ENCODE measurements at places on chromosomes 6 and 20.
A peak's percentile ranks its signal among the peaks of the same experiment; 100 is the strongest.

- no peak for DNase-seq
Observed at GRCh38 chr6:10194816-10195672, 219.8 kb downstream of the TFAP2A start.

- peak; percentile 64 for DNase-seq
Observed at GRCh38 chr6:119350202-119350951, 816 bp upstream of the MAN1A1 start.

GRCh38 chr6:20583444-20583800, 49.2 kb downstream of the CDKAL1 start:
- DNase-seq, result no peak

DNA sequence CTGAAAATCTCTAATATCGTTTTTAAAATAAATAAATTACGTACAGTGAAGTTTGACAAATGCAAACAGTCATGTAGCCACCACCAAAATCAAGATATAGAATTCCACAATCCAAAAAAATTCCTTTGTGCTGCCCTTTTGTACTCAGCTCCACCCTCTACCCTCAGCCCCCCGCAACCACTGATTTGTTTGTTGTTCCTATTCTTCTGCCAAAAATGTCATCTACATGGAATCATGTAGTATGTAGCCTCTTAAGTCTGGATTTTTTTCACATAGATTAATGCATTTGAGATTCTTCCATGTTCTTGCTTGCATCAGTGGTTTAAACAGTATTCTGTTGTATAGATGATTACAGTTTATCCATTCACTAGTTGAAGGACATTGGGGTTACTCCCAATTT, 8.5 kb upstream of the REPS1 start:
- no peak for DNase-seq

- no peak for DNase-seq
Observed at GRCh38 chr6:11288065-11288464, 55.6 kb upstream of the NEDD9 start.

DNA sequence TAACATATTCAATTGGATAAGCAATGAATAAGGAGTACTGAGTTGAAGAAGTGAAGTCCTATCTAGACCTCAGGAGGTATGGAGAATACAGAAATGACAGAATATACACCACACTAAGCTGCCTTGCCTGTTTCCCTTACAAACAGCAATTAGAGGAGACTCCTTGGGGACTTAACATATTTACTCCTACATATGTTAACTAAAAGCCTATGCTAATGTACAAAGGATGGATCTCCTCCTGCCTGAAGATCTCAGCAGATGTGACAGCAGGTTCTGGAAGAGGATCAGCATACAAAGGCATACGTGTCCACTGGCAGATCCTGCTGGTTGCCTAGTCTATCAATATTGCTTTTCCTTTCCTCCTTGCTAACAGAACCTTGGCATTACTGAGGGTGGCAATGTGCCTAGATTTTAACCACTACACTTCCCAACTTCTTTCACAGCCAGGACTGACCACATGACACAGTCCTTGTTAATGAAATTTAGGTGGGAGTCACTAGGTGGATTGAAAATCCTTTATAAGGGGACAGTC, 29.6 kb downstream of the PRKN start:
- no peak for DNase-seq

DNA sequence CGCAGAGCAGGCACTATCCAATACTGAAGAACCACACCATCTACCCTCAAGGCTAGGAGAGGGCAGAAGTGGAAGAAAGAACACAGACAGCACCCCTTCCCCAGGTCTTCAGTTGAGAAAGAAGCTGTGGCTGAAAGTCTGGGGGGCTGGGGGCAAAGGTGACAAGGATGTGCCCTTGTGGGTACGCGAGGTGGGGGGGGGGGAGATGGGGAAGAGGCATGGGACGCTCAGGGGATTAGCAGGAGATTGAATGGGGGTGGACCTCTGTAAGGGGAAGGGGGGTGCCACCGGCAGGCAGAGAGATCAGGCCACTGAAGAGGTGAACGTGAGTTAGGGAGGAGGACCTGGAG, 1.1 kb downstream of the B4GALT5 start:
- no peak for DNase-seq

GRCh38 chr20:25468126-25469075, 60.9 kb downstream of the GINS1 start:
- no peak for DNase-seq

DNA sequence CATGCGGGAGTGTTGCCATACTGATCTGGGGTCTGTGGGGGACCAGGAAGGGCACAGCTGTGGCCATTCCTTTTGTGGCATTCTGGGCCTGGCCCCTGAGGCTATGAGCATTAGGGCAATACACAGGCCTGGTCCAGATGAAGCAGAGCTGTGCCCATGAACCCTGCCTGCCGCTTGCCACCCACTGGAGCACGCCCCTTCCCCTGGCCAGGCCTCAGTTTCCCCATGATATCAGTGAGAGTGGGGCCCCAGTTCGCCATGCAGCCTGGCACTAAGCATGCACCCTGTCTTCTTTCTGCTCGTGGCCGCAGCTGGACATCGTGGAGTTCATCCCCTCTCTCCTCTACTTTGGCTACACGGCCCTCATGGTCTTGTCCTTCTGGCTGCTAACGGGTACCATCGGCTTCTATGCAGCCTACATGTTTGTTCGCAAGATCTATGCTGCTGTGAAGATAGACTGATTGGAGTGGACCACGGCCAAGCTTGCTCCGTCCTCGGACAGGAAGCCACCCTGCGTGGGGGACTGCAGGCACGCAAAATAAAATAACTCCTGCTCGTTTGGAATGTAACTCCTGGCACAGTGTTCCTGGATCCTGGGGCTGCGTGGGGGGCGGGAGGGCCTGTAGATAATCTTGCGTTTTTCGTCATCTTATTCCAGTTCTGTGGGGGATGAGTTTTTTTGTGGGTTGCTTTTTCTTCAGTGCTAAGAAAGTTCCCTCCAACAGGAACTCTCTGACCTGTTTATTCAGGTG, 42.4 kb downstream of the PLAGL2 start:
- no peak for DNase-seq

DNA sequence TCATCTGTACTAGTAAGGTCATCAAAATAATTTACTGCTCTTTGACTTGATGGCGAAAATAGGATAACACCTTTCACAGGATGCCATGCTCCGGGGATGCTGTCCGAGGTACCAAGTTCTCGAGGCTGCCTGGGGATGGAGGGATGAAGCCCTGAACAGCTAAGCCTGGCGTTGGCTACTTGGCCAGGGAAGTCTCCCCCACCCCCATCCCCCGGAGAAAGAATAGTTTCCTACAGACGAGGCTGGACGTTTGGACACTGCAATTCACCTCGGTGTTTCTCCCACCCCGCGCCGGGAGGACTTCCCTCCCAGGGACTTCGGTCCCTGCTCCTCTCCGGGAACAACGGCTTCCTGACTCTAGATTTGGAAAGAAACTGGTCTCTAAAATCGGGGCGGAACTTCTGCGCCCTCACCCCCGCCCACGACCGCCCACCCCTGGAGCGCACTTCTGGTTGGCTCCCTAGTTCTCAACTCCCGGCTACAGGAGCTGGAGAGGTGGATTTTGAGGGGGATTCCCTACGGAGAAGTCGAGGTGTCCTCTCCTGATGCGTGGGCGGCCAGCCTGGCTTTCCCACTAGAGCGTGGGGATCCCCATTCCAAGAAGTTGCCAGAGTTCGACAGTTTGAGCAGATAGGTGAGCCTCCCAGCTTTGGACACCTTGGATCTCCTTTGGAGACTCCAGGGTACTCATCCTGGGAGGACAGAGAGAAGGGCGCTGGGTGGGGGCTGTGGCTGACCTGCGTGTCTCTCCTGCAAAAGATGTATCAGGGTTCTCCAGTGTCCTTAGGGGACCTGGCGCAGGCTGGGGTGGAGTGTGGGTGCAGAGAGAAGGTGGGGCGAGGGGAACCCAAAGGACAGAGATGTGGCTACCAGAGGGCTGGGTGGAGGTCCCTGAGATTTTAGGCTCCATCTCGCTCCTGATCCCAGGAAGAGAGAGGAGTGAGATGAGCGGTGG, 1.1 kb downstream of the PCSK2 start:
- DNase-seq, result no peak

GRCh38 chr6:7218406-7218988, 94.5 kb downstream of the SSR1 start:
- no peak for DNase-seq

DNA sequence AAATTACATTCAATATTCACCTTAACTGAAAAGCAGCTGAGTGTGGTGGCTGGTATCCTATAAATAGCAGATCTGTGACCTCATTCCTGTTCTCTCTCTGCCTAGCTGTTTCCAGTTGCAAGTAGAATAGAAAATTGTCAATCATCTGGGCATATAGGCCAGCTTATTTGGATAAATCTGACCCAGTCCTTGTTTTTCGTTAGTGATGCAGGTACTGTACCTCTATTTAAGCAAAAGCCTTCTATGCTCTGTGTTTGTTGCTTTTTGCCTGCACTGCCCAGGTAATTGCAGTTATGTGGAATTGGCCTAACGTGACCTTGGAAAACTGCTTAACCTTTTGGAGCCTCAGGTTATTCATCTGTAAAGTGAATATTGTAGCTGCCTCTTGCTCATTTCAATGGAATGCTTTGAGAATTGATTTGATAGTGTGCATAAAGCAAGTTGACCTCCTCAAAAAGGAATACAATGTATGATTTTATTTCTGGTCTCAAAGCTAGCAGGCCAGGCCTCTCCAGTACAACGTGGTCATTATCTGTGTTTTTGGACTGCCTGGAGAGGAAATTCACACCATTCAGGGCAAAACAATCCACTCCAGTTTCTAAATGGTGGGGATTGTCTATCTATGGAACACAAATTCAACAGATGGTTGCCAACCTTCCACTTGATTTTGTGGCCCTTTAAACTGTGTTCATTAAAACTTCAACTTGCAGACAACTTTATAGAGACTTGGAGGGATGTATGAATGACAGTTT, 508.7 kb upstream of the CITED2 start:
- no peak for DNase-seq

DNA sequence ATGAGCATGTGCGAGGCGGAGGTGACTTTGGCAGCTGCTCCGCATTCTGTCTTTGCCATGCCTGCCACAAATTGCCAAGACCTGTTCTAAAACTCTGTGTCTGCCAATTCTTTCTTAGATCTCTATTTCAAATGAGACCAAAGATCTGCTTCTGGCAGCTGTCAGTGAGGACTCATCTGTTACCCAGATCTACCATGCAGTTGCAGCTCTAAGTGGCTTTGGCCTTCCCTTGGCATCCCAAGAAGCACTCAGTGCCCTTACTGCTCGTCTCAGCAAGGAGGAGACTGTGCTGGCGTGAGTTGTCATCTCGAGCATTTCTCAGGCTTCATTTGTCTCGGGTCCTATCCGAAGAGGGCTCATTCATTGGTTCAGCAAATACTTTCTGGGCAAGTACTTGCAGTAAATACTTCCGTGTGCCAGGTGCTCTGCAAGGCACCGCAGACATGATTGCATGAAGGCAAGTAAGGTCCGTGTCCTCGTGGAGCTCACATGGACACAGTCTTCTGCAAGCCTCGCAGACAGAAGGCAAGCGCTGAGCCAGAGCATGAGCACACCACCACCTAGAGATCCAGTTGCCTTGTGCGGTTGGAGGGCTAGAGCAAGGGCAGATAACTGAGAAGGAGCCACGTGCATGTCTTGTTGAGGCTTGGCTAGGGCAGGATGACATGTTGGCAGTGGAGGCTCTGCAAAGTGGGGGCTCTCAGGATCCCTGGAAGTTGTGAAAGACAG, 19.7 kb upstream of the MROH8 start:
- DNase-seq, result no peak

- no peak for DNase-seq
Observed at GRCh38 chr6:43016943-43017334, 2.9 kb downstream of the KLHDC3 start.

DNA sequence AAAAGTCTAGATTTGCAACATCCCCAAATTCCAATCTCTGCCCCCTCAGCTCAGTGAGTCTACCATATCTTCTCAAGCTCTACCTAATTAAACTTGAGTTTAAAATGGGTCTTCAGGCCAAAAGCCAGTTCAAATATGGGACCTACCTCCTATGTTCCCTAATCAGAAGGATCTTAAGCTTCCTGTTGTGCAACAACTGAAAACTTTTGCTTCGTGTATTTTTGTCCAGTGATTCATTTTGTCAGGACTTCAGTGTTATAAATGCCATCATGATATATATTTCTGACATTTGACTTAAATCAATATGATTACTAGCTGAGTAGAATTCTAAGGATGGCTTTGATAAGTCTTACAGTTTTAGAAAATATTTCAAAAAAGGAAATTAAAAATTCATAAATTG, 622.6 kb upstream of the PTCHD4 start:
- no peak for DNase-seq

GRCh38 chr20:40991181-40991889, 37.3 kb upstream of the TOP1 start:
- no peak for DNase-seq

- peak; percentile 10 for DNase-seq
Observed at GRCh38 chr6:166270706-166271375, 37.4 kb downstream of the PRR18 start.

DNA sequence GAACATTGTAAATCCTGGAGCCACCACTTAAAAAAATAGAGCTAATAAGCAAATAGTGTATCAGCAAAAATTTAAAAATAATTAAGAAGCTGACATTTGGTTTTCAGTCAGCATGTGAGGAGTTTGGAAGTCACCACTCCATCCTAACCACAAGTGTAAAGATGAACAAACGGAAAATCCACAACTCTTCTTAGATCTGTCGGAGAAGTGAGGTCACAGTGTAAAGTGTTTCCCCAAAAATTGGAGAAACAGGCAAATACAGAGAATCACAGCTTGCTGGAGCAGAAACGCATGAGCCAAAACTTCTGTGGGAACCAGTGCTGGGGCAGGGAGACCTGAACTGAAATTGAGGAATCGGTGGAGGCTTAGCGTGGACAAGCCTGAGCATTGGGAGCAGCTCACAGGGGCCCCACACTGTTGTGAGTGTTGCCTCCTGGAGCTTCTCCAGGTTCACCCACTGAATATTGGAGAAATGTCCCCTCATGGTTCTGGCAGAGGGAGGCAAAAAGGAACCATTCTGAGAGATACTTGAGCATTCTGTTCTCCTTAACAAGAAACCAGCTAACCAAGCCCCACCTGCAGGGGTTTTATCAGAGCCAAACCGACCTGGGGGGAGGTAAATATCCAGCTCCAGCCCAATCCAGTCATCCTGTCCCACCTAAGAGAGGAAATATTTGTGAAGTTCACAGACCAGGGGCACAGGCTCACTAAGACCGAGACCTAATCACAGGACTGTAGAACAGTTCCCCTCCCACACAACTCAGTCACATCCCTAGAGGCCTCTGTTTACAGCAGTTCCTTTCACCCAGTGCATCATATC, 192.0 kb downstream of the ERMARD start:
- DNase-seq, result no peak

- no peak for DNase-seq
Observed at GRCh38 chr6:158347335-158347734, 35.1 kb downstream of the TULP4 start.

- DNase-seq, result peak; percentile 63
Observed at GRCh38 chr20:46552460-46553420, 2.3 kb upstream of the OCSTAMP start.

DNA sequence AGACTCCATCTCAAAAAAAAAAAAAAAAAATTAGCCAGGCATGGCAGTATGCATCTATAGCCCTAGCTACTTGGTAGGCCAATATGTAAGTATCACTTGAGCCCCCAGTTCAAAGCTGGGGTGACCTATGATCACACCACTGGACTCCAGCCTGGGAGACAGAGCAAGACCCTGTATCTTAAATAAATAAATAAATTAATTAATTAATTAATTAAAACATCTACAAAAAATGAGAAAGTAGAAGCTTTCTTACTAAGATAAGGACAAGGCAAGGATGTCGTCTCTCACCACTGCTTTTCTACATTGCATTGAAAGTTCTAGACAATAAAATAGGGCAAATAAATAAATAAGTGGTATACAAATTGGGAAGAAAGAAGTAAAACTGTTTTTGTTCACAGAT, 134.3 kb upstream of the CARMIL1 start:
- DNase-seq, result no peak

GRCh38 chr6:141552031-141552430, 580.7 kb upstream of the GJE1 start:
- no peak for DNase-seq

GRCh38 chr6:126788861-126789365, 329.6 kb upstream of the RSPO3 start:
- DNase-seq, result no peak

Data from stimulated activated CD8-positive, alpha-beta memory T cell treated with anti-CD3 and anti-CD28 coated beads, Interleukin-4, amount 100 ng/mL, for 48 hours (primary cell).